ENCODE measurements at places on chromosomes 5 and 9.

DNA sequence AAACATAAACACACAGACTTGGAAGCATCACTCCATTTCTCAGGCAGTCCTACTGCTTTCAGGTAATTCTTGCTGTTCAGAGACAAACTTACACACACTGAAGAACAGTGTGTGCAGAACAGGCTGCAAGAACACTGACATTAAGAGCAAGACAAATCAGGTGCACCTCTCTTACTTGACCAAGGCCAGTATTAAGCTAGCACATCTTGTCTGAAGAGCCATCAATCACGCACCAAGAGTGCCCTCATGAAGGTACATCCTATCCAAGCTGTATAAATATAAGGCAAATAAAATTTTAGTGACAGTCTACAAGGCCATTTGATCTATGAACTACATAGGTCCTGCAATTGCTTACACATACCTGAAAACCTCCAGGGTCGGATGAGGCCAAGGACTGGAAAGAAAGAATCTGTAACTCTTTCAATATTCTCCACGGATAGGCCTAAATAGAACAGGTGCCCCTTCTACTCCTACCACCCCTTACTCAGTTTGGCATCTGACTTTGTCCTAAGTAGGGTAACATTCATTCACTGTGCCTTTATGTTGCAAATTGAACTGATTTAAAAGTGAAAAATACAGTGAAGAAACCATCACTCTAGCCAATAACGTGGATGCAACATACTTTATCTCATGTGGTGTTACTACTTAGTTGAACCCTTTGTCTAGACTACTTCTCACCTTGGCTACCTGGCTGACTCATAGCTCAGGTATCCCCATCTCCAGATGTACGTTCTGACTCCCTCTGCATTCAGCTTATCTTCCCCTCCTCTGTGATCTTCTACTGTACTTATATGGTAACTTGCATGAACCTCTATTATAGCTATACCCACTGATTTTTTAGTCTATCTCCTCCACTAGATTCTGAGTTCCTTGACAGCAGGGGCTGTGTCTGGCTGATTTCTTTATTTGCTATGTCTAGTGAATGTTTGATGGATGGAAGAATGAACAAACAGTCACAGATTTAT, 256.3 kb downstream of the KIAA0825 start:
- no peak for DNase-seq

DNA sequence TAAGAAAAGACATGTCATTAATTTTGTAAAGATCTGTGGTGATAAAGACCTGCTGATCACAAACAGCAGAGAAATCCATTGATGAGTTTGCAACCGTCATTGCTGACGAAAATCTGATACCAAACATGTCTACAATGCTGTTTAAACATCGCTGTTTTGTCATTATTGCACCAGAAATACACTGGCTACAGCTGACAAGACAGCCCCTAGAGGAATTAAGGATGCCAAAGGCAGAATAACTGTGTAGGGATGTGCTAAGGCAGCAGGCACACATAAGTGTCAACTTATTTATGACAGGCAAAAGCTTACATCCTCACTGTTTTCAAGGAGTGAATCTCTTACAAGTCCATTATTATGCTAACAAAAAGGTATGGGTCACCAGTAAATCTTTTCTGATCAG, 439.3 kb downstream of the TLE1 start:
- no peak for DNase-seq

- DNase-seq: no peak
Measured at GRCh38 chr9:77464661-77465060, 183.5 kb downstream of the GNA14 start.

GRCh38 chr5:83802686-83803085, 82.0 kb upstream of the HAPLN1 start:
- DNase-seq: no peak

DNA sequence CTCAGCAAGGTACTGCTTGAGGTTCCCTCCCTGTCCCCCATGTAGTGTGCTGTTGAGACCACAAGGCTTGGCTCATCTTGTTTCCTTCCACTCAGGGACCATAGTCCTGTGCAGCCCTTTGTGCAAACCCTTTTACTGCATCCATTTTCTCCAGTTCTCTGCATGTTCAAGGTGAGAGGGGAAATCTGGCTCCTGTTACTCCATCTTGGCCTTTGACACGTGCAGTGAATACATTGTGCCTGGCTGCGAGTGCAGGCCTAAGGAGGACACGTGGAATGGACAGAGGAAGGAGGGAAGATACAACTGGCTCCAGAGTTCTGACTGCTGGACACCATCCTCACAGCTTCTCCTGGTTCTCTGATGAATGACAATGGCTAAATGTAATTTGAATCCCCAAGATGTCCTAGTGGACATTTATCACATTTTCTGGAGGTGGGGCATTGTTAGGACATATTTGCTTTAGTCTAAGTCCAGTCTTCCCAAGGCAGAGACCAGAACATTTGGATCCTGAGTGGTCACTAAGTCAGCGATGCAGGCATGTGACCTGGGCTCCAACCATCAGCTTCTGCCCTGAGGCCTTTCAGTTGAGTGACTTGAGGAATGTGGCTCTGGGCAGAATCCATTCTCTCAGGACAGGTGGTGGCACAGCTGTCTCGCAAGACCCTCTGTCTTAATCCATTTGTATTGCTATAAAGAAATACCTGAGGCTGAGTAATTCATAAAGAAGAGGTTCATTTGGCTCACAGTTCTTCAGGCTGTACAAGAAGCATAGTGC, 189.0 kb upstream of the DAP start:
- no peak for DNase-seq

DNA sequence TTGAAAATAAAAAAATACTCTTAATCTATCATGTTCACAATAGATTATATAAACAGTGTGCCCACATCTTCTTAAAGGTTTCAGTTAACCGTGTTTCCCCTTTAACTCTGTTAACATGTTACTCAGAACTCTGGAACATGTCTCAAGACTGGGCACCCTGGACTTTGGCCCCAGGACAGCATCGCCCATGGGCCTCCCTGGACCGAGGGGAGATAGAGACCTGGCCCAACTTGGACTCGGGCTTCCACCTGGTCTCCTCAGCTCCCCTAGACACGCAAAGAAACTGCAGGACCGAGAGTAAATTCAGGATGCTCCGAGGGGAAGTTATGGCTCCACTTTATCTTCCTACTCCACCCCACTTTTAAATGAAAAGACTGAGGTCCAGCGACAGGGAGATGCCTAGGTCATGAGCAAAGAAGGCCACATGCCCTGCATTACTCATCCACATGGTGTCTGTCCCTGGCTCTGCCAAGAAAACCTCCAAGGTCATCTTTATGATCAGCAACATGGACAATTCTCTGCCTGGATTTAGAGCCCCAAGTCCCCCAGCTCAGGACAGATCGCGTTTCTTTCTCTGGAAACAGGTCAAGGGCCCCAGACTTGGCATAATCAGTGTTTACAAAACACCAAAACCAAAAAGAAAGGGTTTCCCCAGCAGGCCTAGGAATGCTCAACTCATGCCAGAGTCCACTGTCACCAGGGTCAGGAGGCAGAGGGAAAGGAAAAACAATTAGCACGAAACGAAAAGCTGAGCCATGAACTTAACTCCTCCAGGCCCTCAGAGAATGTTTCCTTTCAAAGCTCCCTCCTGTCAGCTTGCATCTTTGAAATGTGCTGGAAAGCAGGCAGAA, 17.4 kb downstream of the GPX3 start:
- peak; percentile 75 for DNase-seq

GRCh38 chr5:143165049-143165880, 238.2 kb downstream of the NR3C1 start:
- no peak for DNase-seq

GRCh38 chr5:154778534-154778933, 23.4 kb downstream of the LARP1 start:
- DNase-seq: no peak

DNA sequence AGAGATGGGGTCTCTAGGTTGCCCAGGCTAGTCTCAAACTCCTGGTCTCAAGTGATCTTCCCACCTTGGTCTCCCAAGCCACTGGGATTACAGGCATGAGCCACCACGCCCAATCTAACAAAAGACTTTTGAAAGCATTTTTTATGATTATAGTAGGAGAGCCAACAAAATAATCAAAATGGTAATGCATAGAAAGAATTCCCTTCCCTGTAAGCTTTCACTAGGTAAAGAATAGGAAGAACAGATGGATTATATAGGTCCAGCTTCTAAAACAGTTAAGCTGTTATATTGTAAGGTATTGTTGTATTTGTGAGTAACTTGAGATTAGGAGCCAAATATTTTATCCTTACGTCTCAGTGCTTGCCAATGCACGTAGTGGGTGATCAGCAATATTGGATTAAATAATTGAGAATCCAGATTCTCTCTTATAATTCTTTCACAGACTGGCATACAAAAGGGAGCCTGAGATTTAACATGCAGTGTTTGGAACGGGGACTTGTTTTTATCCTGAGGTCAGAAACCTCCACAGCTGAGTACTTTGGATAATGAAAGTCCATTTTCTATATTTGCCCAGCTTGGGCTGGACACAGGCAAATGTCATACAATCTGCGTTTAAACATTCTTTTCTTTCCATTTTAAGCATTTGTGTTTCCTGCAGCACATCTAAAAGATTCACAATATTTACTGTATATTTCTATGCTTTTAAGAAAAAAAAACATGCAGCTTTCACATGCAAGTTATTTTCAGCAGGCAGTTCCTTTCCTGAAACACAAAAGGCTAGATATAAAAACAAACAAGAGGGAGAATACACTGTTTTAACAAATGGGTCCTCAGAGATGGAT, 238.4 kb downstream of the ARRDC3 start:
- DNase-seq: no peak

GRCh38 chr9:90002397-90003271, 397.8 kb downstream of the GADD45G start:
- DNase-seq: no peak

DNA sequence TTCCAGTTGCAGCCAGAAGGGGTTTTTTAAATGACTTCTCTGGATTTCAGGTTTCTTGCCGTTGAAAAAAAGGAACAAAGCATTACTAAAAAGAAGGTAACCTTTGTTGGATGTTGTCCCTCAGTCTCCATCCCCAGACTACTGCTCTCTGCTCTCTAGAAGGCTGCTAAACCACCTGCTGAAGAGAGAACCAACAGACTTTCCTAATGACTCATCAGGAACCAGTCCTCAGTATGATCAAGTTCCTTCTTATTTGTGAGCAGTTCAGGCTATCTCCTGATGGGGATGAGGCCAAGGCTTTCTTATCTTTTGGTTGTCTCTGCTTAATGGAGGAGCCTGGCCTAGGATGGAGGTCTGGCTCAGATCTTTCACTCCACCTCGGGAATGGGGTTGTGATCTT, 4.1 kb downstream of the KIF4B start:
- no peak for DNase-seq

DNA sequence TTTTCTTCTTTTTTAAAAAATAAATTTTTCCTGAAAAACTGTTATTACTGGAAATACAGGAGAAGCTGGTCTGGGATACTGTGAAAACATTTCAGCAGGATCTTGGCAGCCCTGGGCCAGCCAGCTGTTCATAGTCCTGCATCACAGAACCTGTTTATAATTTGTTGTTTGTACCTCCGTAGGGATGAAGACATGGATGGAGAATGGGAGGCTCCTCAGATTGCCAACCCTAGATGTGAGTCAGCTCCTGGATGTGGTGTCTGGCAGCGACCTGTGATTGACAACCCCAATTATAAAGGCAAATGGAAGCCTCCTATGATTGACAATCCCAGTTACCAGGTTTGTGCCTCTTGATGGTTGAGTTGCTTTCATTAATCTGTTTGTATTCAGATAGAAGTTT, 12.4 kb upstream of the MAML1 start:
- DNase-seq: no peak

DNA sequence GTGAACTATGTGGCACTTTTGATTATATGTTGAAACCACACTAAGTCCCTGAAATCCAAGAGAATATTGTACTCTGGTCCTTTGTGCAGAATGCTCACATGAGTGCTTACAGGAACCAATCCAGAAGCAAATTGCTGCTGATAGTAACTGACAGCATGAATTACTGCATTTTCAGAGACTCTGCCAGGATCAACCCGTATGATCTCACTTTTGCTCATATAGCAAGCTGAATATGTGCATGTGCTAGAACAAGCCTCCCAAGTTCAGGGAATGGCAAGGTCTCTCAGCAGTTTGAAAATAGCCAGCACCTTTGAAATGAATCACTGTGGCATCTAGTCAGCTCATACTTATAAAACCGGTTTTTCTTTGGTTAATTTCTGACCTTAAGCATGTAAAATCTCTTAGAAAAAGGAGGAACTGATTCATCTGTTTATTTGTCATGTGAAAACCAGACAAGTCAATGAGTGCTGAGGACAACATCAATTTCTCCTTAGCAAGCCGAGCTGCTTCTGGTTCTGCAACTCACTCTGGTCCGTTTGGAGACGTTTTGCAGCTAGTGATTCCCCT, 215.7 kb upstream of the ELL2 start:
- peak; percentile 94 for DNase-seq

DNA sequence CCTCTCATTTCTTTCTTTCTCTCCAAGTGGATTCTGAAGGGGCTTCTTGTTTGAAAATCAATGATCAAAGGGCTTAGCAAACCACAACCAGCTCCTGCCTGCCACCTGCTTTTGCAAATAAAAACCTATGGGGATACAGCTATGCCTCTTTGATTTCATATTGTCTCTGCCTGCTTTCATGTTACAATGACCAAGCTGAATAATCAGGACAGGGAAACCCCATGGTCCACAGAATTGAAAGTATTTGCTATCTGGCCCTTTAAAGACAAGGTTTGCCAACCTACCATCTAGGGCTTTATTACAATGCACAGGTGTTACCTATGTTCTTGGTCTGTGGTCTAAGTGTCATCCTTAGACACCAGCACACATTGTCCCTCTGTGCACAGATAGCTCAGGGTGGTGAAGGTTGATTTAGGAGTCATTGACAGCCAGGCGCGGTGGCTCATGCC, 28.8 kb upstream of the PLIN2 start:
- no peak for DNase-seq

- no peak for DNase-seq
Measured at GRCh38 chr5:119166026-119166425, 95.1 kb downstream of the DMXL1 start.

GRCh38 chr5:124790301-124790894, 44.0 kb upstream of the ZNF608 start:
- DNase-seq: no peak

- DNase-seq: no peak
Measured at GRCh38 chr5:137446615-137447014, 52.5 kb downstream of the SPOCK1 start.

DNA sequence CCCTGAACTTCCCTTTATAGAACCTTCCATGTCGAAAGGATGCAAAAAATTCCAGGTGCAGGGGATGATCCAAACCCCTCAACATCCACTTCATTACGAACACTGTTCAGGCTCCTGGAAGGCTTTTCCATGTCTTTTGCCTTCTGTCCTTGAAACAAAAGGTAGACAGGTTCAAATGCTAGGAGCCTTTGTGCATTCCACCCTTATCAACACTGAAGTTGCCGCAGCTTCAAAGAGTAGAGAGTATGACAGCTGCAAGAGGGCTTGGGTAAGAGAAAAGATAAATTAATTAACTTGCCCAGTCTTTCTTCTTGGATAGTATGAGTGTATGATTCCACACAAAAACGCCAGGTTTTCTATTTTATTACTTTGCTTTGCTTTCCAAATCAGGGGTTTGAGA, 269.1 kb upstream of the MSX2 start:
- DNase-seq: no peak
